ENCODE measurements at places on chromosomes 4 and X.

DNA sequence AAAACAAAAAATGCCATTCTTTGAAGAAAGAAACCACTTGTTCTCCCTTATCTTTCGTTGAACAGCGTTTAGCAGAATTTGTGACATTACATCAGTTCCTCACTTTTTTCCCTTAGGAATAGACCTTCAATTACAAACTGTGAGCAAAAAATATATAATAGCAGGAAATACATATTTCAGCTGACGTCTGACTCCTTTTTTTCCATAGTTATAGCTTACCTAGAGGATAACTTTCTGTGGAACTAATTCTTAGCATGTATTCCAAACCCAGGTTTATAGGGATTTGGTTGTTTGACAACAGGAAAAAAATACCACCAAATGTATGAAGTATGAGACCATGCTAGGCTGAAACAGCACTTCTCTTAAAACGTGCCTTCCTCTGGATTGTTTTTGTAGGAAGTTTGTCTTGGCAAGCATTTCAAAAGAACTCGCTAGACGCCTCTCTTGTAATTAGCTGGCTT, 2.0 kb upstream of the LIMCH1 start:
- no peak for DNase-seq

DNA sequence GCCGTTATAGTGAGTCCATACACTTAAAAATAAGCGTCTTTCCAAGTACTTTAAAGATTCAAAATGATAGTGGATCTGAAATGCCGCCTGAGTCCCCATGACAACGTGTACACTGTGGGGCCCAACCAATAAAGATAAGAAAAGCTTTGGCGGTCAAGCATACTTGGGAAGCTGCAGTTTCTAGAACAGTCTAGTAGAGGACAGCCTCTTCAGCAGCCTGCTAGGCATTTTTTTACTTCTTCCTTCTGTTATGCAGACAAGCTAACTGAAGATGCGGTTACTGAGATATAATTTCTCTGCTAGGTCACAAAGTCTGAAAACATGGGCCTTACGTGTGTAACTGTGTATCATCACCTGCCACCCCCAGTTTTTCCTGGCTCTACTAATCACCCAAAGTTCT, 402 bp upstream of the UPRT start:
- no peak for DNase-seq

GRCh38 chr4:88204882-88205281, 46.4 kb upstream of the ABCG2 start:
- no peak for DNase-seq

DNA sequence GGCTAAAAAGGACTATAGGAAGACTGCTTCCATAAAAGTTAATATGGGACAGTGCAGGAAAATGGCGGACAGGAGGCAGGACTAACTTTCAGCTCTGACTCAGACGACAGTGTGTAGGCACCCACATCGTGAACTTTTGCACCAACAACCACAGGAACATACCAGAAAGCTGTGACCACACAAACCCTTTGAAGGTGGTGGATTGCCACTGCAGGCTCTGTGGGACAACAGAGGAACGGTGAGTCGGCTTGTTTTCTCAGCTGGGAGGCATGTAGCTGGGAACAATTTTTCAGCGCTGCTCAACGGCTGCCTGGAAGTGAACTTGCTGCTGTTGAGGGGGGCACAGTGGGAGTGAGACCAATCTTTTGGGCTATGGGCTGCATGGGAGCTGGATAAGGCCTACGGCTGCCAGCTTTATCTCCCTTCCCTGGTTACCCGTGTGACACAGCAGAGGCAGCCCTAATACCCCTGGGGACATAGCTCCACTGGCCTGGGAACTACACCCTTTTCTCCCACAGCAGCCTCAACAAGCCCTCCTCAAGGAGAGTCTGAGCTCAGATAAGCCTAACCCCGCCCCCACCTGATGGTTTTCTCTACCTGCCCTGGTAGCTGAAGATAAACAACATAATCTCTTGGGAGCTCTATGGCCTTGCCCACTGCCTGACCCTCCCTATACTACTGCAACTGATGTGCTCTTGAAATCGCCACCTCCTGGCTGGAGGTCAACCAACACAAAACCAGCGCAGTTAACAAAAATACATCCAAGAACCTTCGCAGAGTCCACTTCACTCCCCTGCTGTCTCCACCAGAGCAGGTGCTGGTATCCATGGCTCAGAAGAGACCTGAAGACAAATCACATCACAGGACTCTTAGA, 1537.0 kb downstream of the C4orf33 start:
- DNase-seq, result no peak

DNA sequence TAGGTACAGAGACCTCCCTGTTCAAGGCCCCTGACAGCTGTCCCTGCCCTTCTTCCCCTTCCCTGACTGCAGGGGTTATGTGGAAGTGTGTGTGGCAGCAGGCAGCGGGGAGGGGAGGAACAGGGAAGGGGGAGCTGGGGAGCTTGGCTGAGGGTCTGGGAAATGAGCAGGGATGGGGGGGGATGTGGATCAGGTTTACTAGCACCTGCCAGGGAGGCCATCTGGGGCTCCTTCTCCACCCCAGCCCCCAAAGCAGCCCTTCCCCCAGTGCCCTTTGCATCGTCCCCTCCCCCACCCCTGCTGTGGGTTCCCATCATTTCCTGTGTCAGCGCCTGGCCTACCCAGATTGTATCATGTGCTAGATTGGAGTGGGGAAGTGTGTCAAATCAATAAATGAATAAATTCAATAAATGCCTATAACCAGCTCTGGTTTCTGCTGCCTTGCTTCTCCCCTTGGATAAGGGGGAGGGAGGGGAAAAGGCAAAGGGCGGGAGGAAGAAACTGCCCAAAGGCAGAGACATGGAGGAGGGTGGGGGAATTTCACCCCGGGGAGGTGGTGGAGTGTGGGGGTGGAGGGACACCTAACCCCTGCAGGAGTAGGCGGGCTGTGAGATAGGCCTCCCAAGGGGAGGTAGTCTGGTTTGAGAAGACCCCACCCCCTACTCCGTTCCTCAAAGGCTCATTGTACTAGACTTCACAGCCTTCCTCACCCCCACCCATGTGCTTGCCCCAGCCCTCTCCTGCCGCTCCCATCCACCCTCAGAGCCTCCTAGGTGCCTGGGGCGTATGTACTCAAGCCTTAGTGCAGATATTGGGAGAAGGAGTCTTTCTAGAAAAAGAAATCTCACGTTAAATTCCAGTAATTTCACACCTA, 3.2 kb downstream of the CXorf65 start:
- no peak for DNase-seq

DNA sequence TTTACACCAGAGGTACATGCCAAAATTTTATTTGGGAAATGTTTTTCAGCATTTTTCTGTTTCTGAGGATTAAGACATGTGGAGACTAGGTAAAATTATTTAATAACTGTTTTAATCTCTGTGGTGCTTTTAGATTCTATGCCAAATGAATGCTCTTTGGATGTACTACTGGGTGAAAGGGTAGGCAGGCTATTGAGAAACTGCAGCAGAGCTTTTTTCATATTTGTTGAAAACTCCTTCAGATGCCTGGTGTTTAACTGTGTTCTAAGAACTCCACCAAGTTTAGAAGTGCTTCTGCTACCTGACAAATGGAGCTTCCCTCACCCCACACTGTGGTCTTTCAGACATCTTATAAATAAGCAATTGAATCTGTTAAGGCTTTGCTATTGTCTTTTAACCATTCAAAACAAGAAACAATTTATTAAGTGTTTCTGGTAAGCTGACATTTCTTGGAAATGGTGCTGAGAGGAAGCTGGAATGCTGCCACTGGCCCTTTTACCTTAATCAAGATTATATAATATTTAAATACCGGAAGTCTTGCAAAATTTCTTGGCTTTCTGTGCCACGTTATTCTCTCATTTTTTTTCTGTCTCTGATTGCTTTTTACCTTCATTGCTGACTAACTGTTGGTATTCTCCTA, 51.2 kb upstream of the CYSLTR1 start:
- no peak for DNase-seq

DNA sequence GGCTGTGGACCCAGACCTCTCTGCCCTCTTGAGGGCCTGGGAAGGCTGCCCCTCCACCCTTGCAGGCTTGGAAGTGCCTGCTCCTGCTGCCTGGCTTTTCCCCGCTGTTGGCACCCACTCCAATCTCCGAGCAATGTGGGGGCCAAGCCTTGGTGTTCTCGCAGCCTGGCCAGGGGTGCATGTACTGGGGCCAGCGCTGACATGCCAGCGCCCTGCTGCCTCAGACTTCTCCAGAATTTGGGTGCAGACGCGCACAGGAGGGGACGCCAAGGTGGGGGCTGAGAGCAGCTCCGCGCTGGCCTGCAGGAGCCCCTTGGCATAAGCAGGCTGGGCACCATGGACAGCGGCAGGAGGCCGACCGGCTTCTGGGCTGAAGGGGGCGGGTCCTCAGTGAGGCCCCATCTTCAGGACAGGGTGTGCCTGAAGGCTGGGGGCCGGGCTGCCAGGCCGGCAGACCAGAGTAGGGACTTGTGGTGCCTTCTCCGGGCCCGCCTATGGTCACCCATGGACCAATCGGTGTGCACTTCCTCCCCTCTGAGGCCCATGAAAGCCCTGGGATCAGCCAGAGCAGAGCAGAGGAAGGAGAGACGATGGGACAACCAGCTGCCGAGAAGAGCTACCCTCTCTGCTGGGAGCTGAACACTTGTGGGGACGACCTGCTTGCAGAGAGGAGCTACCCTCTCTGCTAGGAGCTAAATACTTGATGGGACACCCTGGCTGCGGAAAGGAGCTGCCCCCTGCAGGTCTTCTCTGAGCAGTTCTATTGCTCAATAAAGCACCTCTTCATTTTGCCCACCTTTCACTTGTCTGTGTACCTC, 118.3 kb downstream of the DNAAF6 start:
- no peak for DNase-seq

DNA sequence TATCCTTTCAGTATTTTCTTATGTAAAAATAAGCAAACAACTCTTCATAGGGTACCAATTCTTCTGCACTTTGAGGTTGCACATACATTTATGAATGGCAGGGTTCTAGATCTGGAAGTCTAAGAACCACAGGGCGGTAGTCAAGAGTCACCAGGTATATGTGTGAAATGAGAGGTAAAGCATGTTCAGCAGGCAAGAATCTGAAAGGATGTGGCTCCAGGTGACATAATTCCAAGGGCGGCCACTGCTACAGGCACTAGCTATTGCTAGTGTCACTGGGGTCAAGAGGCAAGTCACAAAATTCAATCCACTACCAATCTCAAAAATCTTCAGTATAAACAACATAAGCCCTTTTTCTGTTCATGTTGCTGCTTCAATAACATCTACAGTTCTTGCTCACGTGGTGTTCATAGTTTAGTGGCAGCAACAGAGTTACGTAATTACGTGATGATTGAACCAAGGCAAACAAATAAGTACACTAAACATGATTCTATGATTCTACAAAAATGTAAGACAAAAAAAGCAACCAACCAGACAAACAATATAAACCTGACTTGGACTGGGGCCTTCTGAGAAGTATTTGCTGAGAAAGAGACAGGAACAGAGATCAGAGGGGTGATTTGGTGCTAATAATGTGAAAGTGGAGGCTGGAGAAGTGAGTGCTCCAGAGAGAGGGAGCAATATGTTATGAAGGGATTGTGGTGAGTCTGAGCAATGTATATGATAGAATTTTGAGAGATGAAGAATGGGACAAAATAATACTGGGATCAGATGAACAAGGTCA, 101.7 kb downstream of the NAA11 start:
- no peak for DNase-seq

GRCh38 chrX:7184816-7185215, 36.9 kb upstream of the PUDP start:
- DNase-seq, result no peak

Data from fibroblast of skin of left biceps (primary cell).